ENCODE measurements at places on chromosomes 4 and X.

- no peak for DNase-seq
These were observed 11.3 kb upstream of the SLC9A7 start for GRCh38 chrX:46770000-46770816.

GRCh38 chr4:133624744-133625143 is 475.6 kb downstream of the PCDH10 start:
- DNase-seq: peak; percentile 13

DNA sequence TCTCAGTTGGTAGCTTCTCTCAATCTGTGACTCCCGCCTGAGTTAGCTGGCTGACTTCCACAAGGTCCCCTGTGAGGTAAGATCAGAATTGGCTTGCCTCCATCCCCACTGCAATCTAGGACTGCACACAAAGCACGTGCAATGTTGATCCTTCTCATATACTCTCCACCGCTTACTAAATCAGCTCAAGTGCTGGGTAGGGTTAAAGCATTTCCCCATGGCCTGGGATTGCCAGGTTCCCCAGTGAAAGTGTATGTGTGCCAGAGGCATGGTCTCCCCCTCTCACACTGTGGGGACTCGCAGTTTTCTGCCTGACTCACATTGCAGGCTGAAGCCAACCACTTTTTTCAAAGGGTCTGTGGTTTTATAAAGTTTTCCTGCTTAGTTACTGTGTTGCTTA is 886.9 kb downstream of the FAM133A start:
- DNase-seq: no peak

DNA sequence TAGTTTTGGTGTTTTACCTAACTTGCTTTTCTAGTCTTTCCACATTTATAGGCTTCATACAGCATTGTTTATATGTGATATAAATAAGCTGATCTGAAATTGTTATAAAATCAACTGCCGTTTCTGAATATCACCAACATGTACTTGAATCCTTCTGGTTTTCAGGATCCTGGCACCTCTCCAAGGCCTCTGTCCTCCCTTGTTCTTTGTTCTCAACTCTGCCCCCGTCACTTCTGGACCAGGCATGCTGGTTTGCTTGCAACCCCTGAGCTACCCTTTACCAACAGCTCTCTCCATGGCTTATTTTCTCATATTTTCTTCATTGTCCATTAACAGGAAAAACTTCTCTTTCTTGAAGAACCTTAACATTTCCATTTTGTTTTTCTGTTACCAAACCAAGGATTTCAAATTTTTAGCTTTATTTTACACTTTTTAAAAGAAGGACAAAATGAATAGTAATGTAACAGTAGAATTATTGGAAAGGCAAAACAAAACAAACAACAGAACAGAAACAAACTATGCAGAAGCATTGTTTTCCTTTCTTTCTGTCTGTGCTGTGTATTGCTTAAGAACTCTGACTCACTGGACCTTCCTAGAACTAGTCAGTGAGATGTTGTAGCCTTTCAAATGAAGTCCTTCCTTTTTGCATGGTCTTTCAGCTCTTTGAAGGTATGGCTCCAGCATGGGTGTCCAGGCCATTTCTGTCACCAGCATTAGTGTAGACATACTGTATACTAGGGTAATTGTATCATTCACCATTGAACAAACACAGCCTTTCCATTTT is 44.8 kb downstream of the BANK1 start:
- no peak for DNase-seq

DNA sequence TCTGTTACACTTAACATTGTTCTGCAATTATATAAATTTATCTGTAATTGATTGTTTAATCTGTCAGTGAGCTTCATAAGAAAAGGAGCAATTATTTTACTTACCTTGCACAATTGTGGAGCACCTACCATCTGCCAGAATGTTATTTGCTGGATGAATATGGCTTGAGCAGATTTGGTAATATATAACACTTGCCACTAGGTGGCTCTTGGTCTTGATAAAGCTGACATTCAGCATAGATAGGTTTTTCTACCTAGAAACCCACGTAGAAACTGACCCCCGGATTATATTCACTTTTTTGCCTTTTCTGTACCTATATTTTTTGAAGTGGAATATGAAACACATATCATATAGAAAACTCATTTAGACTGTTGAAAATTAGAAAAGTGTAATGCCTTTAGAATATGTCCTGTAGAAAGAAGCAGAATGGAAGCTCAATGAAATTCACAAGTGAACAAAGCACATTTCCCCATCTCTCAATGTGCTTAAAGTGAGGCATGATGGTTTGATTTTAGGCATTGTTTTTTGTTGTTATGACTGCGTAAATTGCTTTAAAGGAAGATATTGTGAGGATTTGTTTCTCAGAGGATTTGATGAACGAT is 9.5 kb downstream of the RBPJ start:
- no peak for DNase-seq

DNA sequence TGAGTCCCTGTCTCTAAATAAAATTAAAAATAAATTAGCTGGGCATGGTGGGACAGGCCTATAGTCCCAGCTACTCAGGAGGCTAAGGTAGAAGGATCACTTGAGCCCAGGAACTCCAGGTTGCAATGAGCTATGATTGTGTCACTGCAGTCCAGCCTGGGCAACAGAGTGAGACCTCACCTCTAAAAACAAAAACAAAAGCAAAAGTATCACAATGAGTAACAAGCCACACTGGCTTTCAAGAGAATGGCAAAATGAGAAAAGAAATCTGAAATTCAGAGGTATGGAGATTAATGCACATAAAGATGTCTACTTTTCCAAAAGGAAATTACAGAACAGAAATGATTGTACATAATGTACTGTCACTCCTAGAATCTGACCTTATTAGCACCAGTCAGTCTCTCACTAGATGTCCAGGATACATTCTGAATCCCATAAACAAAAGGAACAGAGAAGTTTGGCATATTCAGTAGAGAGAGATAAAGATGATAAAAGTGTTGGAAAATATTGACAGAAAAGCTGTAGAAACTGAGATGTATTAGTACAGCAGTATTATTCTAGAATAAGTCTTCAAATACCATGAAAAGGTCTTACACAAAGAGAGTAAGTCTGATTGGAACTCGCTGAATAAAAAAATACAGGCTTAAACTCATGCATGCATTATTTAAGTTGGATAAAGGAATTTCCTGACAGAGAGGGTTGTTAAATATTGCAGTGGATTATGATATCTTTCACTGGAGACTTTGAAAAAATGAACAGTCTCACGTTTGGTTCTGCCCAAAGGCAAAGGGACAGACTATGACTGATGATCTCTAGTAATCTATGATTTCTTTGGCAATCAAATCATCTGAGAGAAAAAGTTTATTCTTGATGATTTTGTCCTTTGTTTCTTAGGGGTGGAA is 102.5 kb downstream of the SH3RF1 start:
- DNase-seq: no peak

- DNase-seq: no peak
These were observed 204.6 kb downstream of the RTL9 start for GRCh38 chrX:110563282-110563681.

- peak; percentile 22 for DNase-seq
These were observed 63.8 kb upstream of the WWC2 start for GRCh38 chr4:183035256-183035655.

DNA sequence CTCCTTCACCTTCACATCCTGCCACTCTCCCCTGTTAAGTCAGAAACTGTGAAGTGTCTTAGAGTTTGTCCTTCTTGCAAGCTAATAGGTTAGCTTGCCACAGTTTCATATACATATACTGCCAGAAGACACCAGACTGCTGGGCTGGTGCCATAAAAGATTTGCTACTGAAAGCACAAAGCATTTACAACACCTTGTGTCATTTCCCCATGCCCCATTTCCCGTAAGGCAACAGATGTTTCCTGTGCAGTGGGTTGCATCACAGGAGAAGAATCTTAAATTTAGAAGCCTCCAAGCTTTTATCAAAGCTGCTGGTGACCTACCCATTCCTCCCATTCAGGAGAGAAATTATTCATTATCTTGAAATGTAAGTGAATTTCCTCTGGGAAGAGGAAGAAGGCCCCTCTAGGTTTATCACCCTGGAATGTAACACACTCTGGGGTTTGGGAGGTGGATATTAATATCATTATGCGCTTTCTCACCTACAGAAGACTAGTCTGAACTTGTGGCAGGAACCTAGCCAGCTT is 34.5 kb upstream of the RAB33B start:
- no peak for DNase-seq

- DNase-seq: no peak
These were observed 53.7 kb downstream of the MSX1 start for GRCh38 chr4:4913147-4913561.

- no peak for DNase-seq
These were observed 322.1 kb upstream of the ARX start for GRCh38 chrX:25337841-25338240.

GRCh38 chr4:77203380-77204197 is 46.6 kb downstream of the CCNG2 start:
- peak; percentile 77 for DNase-seq

DNA sequence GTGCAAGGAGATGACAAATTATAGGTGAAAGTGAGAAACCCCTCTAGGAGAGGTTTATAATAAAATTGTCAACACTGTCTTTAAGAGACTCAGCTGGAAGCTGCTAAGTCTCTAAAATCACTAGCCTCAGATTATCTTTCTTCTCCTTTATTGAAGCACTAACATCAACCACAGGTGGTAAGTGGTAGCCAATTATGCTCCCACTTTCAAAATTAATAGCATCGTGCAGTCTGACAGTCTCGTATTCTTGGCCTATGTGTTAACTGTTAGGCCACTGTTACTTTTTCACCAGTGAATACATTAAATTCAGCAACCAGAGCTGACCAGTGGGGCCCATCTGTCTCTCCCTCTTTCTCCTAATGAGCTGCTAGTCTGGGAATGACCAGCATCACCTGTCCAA is 674.1 kb downstream of the RAPGEF2 start:
- no peak for DNase-seq

GRCh38 chrX:123830309-123830708 is 29.5 kb upstream of the XIAP start:
- no peak for DNase-seq

Measured in ELF-1 (cell line).